DMS79 (cell line): ENCODE measurements at places on chromosomes 13 and 19.

GRCh38 chr13:65417953-65418352 lies 1812.2 kb downstream of the PCDH9 start:
- no peak for DNase-seq

GRCh38 chr13:105008604-105009003 lies 1526.9 kb downstream of the EFNB2 start:
- DNase-seq = no peak

DNA sequence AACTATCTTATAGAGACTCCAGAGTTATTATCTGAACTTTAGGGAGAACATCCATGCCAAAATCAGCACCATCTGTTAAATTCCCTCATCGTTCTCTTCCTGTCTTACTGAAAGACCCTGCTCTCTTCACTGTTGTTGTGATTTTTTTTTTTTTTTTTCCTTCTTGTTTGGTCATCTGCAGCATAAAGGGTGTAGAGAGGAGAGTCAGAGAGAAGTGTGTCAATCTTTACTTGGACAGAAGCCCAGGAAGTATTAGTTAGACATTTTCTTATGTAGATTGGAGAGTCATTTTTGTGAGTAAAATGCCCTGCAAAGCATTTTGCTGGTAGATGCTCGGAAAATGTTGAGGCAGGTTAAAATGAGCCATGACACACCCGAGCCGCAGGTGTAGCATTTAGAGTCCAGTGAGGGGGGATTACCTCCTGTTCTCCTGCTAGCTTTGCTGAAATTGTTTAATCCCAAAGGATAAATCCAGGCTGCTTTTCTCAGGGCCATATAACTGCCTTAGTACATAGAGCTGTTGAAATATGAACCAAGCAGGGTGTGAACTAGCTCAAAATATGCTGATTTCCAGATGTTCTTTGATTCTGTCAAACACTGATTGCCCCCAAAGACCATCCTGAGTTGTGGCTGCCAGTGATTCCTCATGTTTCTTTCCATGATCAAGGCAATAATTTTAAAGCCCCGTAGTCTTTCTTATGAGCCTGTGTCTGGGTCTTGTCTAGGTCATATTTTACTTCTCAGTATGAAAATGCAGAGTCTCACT lies 143.5 kb downstream of the DCT start:
- DNase-seq = no peak

DNA sequence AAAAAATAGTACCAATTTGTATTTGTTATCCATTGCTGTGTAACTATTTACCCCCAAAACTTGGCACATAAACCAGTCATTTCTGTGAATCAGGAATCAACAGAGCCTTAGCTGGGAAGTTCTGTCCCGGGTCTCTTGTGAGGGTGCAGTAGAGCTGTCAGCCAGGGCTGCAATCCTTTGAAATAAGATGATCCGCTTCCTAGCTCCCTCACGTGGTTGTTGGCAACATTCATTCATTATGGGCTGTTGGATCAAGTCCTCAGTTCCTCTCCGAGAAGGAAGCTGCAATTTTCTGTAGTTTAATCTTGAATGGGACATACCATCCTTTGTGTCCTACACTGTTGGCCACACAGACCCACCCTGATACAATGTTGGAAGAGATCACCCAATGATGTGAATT lies 277.2 kb downstream of the SUCLA2 start:
- DNase-seq = no peak

DNA sequence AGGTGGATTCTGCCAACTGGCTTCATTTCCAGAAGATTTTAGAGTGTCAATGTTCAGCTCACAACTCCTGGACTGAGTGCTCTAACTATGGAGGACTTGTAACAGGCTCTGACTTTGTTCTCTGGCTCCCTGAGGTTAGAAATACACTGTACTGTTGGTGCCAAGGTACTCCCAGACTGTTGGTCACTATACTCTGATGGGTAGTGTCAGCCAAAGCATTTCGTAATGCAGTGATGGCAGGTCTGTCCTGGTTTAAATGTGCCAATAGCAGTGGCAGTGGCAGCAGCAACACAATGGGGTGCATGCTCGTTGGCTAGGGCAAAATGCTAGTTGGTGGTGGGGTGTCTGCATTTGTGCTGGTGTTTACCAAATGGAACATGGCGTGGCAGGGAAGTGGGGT lies 472.2 kb downstream of the TDRD3 start:
- no peak for DNase-seq

DNA sequence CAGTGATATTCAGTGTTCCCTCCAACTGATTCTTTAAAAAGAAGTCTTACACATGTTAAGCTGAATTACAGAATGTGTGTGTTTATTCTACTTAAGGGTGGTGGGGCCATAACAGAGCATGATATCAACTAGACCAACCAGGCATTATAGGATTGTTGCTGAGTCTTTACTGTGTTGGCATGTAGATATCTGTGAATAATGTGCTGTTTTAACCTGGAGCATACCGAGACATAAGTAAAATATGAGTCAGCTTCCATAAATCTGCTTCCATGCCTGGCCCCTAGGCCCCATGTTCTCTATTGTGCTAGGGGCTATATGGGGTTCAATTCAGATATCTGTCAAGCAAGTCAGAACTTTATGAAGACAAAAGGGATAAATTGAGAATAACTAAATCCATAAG lies 295.7 kb downstream of the MTUS2 start:
- DNase-seq = no peak
